ENCODE measurements at places on chromosomes 4 and X. TPM values are rescaled to one million over a fixed set of nuclear protein-coding genes. Genes with fewer than 3 reads are reported as not detected.

ZNF674 gene
- polyA plus RNA-seq, result 1.3 TPM

GRCh38 chrX:67613996-67614395, 70.2 kb downstream of the AR start:
- no peak for DNase-seq

AFF2 gene
- 0.48 TPM for polyA plus RNA-seq

DNA sequence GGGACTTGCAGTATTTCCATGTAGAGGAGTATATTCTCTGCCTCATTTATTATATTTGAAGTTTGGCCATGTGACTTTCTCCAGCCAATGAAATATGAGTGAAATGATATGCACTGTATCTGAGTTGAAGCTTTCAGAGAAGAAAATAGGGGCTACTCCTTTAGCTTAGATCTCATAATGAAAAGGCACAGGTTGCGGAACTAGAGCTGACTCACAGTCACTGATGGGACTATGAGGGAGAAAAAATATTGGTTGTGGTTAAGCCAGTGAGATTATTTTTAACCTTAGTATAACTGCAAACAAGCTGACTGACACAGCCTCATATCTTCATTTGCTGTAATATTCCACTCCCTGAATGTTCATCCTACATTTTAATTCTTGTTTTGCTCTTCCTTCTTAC, 1104.3 kb downstream of the RPA4 start:
- DNase-seq, result no peak

DNA sequence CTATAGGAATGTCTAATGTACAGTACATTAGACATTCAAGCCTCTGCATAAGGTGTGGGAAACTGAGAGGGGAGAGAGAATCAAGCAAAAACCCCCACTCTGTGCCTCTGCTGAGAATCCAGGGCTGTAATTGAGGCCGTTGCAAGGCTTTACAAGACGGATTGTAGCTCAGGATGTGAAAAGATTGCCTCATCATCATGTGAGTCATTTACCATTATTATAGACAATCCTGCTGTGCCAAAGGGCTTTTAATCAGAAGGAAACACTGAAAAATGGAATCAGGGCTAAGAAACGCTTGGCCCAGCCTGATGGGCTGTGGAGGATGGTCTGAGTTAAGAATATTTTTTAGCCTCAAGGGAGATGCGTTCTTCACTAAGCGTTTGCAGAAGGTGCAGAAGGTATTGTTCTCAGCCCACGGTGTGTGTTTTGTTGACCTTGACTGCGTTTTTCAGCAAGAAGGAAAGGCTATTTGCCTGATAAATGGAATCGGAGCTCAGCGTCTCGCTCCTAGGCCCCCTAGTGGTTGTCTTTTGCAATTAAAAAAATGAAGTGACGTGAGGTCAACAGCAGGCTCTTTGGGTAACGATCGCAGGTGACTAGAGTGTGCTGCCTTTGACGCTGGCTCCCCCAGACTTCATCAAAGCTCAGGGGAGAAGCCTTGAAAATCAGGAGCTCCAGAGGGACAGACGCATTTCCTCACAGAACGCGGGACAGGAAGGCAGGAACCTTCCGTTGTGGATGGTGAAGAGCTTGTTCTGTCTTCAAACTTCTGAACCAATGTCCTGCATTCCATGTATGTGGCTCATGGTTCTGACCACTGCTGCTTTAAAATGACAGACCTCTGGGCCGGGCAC, 18.1 kb upstream of the CHRNA9 start:
- DNase-seq, result peak; percentile 73

OCIAD1 gene
- 124 TPM for polyA plus RNA-seq

YY2 gene
- polyA plus RNA-seq, result not detected

LRCH2 gene
- polyA plus RNA-seq, result 1.2 TPM

NWD2 gene
- 0.35 TPM for polyA plus RNA-seq

RPS6KA6 gene
- 2.5 TPM for polyA plus RNA-seq

- DNase-seq, result no peak
These were observed 352.5 kb upstream of the ADGRL3 start for GRCh38 chr4:60847614-60848013.

DNA sequence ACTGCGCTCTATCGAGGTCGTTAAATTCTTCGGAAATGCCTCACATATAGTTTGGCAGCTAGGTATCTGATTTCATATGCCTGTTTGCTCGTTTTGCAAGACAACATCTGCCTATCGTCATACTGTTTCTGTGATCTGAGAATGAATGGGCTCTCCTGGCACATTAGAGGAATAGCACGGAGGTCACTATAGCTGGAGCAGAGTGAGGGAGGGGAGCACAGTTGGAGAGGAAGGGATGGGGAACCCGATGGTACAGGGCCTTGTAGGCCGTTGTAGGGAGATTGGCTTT, 552 bp downstream of the IKBKG start:
- DNase-seq, result no peak

- DNase-seq, result no peak
These were observed 6.4 kb upstream of the ANTXR2 start for GRCh38 chr4:80079255-80079923.

DNA sequence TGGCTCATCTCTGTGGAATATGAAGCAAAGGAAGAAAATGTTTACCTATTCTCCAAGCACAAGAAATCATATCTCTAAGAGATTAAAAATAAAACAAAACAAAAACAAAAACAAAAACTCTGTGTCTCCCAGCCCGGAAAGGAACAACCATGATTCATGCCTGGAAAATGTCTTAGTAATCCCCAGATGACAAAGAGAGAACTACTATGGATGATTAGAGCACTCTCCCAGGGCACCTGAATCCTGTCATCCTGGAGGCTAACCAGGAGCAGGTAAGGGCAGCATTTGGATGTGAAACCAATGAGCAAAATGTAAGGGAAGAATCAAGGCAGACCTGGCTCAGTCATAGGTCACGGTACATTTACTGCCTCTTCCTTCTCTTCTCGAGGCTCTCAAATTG, 1.7 kb upstream of the AKAP4 start:
- no peak for DNase-seq

DNA sequence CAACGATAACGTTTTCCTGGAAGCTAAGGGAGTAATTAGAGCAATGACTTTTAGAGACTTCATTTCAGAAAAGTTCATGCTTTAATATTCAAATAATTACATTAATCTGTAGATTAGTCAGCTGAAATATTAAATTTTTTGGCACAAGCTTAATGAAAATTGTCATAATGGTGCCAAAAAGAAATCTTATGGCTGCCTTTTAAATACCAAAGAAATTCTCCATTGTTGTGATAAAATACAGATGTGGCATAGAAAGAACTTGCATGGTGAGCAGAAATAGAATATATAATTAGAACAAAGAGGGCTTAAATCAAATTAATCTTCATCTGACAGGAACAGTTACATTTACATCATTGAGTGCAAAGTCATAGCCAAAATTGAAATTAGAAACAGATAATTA, 263.5 kb downstream of the AFF2 start:
- DNase-seq, result no peak

AMMECR1 gene
- polyA plus RNA-seq, result 5.4 TPM

BEND2 gene
- not detected for polyA plus RNA-seq

DNA sequence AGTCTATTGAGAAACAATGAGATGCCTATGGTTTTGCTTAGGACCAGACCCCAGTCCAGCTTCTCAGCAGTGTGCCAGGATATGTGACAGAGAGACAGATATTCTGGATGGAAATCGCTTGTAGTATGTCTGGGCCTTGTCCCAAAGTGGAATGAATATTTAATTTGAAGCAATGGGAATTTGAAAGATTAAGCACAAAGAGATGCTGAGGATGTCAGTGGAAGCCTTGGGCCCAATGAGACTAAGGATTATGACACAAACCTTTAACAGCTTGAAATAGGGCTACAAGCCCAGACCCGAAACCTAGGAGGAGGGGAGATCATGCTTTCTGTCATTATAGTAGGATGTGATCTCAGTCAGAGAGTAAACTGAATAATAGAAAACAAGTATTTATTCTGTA, 459.2 kb downstream of the FAT4 start:
- no peak for DNase-seq

GRCh38 chr4:62398318-62398717, 1198.2 kb downstream of the ADGRL3 start:
- DNase-seq, result no peak

MAGEB2 gene
- polyA plus RNA-seq, result not detected

DNA sequence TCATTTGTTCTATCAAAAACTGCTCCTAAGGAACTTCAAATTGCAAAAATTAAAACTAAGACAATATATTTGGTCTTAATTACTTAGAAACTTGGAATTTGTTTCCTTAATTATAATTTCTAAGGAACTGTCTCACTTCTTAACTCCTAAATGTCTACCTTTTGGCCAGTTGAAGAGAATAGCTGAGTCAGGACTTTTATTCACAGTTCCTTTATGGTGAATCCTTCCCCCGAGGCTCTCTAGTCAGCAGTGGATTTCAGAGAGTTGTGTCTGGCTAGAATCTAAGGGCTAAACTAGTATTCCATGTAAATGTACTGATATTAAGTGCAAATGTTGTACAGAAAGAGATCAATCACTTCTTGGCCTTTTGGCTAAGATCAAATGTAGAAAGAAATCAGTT, 69.3 kb downstream of the AMMECR1 start:
- DNase-seq, result no peak

ZMAT1 gene
- polyA plus RNA-seq, result 0.60 TPM

- DNase-seq, result no peak
These were observed 255.1 kb upstream of the LDB2 start for GRCh38 chr4:17153572-17153971.

- no peak for DNase-seq
These were observed 40.0 kb downstream of the RBPJ start for GRCh38 chr4:26360864-26361263.

GRCh38 chr4:40562681-40563080, 67.0 kb downstream of the RBM47 start:
- DNase-seq, result no peak

GRIA2 gene
- polyA plus RNA-seq, result 0.25 TPM

GRCh38 chrX:6968231-6968630, 179.3 kb upstream of the STS start:
- DNase-seq, result no peak

DNA sequence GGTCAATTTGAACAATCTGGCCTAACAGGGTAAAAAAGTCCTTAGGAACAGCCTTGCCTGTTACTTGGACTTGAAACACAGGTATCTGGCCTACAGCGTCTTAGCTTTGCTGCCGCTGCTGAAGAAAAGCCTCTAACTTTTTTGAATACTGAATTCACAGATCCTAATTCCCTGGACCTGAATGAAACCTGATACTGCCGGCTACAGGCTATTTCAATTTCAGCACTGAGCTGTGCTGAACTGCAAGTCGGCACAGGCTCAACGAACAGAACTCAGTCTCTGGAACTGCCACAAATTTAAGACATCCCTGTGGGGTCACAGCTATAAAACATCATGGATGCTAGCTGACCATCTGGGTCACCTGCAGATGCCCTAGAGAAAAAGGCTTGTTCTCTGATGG, 7.2 kb downstream of the NR0B1 start:
- no peak for DNase-seq

CSAG2 gene
- polyA plus RNA-seq, result not detected

CABS1 gene
- polyA plus RNA-seq, result not detected

GRCh38 chr4:83993774-83994173, 457.9 kb downstream of the GPAT3 start:
- DNase-seq, result no peak

DNA sequence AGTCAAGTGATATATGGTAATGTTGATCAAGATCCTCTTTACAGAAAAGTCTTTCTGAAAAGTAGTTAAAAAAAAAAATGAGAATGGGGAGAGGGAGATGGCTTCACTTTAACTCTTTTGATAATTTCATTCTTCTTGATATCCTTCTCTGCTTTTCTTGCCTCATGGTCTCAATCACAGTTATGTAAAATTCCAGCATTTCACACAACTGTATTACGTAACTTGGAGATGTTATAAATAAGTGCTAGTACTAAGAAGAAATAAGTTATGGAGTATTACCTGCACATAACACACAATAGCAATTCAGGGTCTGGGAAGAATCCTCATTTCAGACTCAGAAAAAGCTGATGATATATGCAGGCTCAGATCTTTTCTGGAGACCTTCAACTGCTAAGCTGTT, 22.0 kb downstream of the RUFY3 start:
- DNase-seq, result no peak

GRCh38 chrX:153947009-153947769, 2.7 kb upstream of the RENBP start:
- DNase-seq, result peak; percentile 88

DNA sequence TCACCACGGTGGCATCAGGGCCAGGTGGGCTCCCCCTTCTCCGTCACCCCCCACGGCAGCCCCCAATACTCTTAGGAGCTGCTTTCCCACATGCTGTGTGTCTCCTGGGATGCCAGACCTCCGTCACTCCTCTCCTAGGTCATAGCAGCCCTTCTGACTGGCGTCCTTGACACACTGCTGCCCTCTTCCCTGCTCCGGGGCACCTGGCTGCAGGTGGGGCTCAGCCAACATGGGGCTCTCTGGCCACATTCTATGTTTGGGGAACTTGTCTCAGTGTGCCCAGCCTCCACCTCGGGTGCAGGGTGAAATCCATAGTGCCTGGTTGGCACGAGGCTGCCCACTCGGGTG, 13.8 kb downstream of the TMEM175 start:
- DNase-seq, result no peak

- DNase-seq, result peak; percentile 97
These were observed 492 bp upstream of the NKX3-2 start for GRCh38 chr4:13544606-13545393.

DHRSX gene
- 12.5 TPM for polyA plus RNA-seq

- no peak for DNase-seq
These were observed 51.6 kb upstream of the NHS start for GRCh38 chrX:17323397-17323796.

- DNase-seq, result no peak
These were observed 33.2 kb upstream of the BMP15 start for GRCh38 chrX:50877310-50877709.

GRCh38 chr4:20159516-20159915, 92.2 kb upstream of the SLIT2 start:
- DNase-seq, result no peak

- DNase-seq, result no peak
These were observed 110.8 kb upstream of the H2AZ1 start for GRCh38 chr4:100060765-100061416.

GRCh38 chrX:3940000-3940610, 226.7 kb upstream of the PRKX start:
- no peak for DNase-seq

DNA sequence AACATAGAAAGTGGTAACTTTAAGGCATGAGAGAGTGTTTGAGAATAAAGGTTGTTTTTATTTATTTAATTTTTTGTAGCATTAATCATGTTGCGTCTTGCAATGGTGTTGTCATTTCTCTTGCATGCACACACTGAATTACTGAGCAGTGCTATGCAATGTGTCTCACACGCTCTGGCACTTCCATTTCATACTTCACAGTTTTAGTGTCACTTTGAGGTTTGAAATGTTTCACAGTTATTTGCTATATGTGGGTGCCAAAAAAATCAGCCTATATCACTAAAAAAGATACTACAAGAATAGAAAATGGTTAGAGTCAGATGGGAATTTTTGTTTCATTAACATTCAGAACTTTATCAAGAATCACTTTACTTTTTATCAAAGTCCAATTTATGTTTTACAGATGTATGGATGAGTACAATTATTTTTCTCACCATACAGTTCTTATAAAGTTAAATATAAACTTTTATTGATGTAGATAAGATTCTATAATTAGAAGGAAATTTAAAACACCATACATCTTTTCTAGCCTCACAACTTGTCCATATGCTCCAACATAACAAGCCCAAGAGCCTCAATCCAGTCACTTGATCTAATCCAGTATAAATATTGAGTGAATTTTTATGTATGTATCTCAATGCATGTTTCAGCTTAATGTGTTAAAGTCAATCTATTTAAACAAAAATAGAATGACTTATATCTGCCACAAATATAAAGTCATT, 114.0 kb downstream of the IQCM start:
- no peak for DNase-seq

Data from sigmoid colon (tissue), 7 donors.